ENCODE measurements at places on chromosomes 1 and 21.
A peak's percentile ranks its signal among the peaks of the same experiment; 100 is the strongest.

GRCh38 chr1:86846164-86846647 is 67.7 kb downstream of the SELENOF start:
- no peak for DNase-seq

DNA sequence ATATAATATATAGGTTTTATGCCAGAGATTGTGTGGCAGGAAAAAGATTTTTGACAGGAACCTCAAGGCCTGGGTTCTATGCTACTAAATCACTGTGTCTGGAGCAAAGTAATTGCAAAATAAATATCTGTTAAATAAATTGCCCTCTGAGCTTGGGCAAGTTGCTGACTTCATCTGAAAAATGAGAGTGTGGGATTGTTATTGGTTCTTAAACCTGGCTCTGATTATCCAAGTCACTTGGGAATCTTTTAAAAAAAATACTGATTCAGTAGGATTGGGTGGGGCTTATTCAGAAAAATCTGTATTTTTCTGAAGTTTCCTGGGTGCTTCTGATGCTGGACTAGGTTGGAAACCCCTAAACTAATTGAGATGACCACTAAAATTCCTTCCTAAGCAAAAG is 174.1 kb upstream of the SGIP1 start:
- no peak for DNase-seq

DNA sequence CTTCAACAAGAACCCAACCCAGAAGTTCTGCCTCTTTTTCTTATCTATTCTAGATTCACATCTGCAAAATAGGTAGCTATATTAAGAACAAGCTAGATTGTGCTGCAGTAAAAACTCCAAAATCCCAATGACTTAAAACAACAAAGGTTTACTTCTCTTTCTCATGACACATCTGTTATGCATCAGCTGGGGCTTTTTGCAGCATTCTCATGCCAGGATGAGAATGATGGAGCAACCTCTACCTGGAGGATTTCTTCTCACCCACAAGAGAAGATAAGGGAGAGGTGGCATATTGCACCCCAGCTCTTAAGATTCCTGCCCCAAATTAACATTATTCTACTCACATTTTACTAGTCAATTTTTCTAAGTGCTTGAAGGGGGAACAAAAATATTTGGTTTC is 152.3 kb upstream of the SPAG17 start:
- no peak for DNase-seq

DNA sequence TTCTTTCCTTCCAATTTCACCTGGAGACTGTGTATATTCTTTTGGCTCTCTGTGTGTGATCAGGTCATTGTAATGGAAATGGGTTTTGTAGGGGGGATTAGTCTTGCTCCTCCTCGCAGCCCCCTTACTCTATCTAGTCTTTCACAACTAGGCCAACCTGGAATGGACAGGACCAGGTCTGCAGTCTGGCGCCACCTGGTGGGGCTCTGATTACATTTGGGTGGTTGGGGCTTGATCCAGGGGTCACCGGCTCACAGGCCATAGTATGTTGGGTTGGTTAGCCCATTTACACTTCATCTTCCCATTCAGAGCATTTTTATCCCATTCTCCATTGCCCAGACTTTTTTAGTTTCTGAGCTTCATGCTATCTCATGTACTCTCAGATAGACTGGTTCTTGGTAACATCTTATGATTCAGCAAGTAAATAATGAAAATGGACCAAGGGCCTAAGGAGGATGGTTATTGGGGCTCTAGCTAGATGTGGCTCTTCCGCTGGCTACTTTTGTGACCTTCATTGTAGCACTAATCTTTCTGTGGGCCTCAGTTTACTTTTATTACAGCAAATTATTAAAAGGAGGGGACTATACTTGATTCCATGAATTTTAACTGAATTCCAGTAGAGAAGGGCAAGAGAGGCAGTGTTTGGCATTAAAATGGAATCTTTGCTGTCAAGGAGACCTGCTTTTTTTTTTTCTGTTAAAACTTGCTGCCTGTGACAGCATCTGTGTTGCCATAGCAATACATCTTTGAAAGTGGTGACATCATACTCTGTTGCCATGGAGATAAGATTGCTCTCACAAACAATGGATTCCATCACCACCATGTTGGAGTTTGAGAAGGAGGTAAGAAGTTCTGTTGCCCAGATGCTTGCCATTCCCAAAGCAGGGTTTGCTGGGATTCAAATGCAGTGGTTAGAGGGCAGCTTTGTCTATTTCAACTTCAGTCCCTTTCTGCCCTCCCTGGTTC is 150.1 kb downstream of the PLXNA2 start:
- DNase-seq, result peak; percentile 43

GRCh38 chr1:116808200-116808847 is 54.1 kb downstream of the CD2 start:
- no peak for DNase-seq

DNA sequence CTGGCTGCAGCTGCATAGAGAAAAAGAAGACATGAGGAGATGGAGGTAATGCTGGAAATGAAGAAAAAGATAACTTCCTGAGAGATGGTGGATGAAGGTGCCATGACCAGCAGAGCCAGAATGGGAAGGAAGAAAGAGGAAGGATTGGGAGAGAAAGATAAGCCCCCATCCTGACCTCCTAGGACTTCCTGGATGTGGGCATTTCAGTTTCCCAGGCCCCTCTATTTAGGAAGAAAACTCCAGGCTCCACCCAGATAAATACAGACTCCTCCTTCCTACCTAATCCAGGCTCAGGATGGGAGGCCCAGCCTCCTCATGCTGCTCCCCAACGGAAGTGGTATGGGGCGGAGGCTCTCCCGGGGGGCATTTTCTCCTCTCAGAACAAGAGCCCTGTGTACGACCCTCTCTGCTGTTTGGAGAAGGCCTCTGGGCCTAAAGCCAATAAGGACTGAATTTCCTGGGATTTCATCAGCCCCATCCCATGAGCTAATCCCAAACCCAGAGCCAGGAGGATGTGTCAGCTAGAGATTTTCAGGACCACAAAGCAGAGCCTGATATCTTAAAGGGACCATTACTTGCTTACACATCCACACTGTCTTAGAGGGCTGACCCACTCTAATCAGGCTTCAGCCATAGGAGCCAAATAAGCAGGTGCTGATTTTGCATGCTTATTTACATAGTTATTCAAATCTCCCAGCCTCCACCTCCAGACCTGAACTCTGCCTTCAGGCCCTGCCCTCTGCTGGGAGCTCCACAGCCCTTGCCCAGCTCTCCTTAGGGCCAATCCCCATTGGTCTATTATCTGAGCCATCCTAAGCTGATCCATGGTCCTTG is 5.1 kb upstream of the ARHGEF2 start:
- no peak for DNase-seq

DNA sequence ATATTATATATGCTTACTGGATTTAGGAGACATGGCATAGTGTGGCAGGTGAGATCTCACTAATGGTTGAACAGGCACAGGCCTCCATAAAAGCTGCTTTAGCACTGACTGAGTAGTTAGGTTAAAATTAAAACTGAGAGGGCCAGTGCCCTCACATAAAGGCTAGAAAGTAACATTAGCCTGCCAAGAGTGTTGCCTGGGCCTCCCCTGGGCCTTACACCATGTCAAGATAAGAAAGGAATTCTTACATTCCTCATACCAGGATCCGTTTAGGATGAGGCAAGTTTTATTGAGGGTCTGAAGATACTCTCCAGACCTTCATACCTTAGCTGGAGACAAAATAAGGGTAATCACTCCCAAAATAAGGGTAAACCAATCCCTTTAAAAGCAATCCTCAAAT is 1011.8 kb downstream of the PLA2G4A start:
- no peak for DNase-seq

DNA sequence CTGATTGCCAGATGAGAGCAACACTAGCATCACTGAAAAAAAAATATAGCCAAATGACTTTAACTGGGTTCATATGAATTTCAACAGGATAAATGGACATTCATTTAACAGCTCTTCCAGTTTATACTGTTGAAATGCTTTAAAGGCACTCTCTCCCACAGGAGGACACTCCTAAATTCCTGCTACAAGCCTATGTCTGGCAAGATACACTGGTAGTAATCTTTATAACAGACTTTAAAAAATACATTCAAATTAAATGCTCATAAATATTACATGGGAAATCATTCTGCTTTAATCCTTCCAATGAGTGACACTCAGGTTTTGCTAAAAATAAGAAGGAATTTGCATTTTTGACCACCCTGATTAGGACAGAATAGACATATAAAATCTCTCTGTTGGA is 526.7 kb upstream of the ADAMTS5 start:
- no peak for DNase-seq

Data from activated CD4-positive, alpha-beta T cell treated with anti-CD3 and anti-CD28 coated beads for 24 hours (primary cell).